BJ (cell line): ENCODE measurements at places on chromosomes 1 and 21. TPM values are rescaled to one million over a fixed set of nuclear protein-coding genes. Genes with fewer than 3 reads are reported as not detected.

The GFI1 gene
- polyA plus RNA-seq: 0.04 and 0.07 TPM in 2 replicates

DNA sequence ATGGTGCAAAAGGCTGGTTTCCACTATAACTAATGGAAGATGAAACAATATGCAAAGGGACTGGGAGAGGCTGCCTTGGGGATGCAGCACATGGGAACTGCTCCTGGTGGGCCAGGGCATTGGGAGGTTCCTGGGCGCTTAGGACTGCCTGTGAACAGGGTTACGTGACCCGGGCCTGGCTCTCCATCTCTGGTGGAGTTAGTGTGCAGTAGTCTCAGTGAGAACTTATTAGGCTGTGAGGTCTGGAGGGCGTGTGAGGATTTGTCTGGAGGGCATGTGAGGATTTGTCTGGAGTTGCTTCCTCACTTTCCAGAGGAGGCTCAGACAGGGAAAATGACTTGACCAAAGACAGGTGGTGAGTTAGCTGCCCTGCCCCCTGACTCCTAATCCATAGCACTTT, 1.5 kb upstream of the ETV3L start:
- no peak for DNase-seq

The HHIPL2 gene
- 0.23 and 0.32 TPM in 2 replicates for polyA plus RNA-seq

DNA sequence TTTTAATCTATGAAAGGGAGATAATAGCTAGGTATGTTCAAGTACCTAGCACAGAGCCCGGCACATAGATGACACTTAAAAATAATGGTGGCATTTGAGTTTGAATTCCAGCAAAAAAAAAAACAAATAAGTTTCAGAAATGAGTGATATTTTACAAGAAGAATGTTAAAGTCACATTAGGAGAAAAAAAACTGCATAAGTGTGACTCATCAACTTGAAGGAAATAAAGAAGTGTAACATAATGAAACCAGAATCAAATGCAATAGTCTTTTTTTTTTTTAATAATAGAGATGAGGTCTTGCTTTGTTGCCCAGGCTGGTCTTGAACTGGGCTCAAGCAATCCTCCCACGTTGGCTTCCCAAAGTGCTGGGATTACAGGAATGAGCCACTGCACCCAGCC, 17.1 kb downstream of the DNASE2B start:
- no peak for DNase-seq

DNA sequence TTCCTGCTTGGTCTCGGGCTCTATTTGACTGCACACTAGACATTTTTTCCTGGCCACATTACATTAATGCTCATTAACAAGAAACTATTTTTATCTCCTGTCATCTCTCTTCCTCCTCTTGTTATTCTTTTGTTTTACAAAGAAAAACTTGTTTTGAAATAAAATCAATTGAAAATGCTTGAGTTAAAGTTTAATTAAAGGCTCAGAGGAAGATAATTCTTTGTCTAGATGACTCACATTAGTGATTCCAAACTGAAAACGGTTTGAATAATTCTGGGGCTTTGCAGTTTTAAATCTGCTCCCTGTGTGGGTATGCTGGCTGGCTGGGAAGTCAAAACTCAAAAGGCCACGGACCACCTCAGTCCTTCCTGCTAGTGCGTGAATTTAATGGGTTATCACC, 29.6 kb downstream of the RGS5 start:
- no peak for DNase-seq

The UBL4B gene
- polyA plus RNA-seq: 22.9 and 34.8 TPM in 2 replicates

- DNase-seq: no peak
Measured at GRCh38 chr1:231233735-231234417, 7.1 kb upstream of the GNPAT start.

DNA sequence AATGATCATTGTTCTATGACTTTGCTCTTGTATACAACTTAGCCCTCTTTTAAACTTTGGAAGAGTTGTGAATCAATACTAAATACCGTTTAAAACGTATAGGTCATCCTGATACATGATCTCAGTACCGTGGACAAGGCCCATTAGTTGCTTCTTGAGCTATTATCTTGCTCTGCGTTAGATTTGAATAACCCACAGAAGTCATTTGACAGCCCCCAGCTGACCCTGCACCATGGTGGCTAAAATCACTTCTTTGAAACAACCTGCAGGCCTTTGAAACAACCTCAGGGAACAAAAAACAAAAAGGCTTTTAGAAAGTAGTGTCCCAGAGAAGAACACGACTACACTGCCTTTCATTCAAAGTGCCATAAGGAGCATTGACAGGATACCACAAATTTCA, 473.0 kb upstream of the ADGRL2 start:
- no peak for DNase-seq

The PEAR1 gene
- polyA plus RNA-seq: 25.0 and 50.4 TPM in 2 replicates

GRCh38 chr1:43570715-43571114, 40.0 kb downstream of the PTPRF start:
- DNase-seq: no peak

- no peak for DNase-seq
Measured at GRCh38 chr1:6142734-6143133, 37.4 kb downstream of the CHD5 start.

The PDZK1 gene
- polyA plus RNA-seq: 0.15 and 0.56 TPM in 2 replicates

The SPATA1 gene
- polyA plus RNA-seq: 0.32 and 0.69 TPM in 2 replicates

The IL19 gene
- polyA plus RNA-seq: not detected in 2 replicates

The AVPR1B gene
- not detected in 2 replicates for polyA plus RNA-seq

DNA sequence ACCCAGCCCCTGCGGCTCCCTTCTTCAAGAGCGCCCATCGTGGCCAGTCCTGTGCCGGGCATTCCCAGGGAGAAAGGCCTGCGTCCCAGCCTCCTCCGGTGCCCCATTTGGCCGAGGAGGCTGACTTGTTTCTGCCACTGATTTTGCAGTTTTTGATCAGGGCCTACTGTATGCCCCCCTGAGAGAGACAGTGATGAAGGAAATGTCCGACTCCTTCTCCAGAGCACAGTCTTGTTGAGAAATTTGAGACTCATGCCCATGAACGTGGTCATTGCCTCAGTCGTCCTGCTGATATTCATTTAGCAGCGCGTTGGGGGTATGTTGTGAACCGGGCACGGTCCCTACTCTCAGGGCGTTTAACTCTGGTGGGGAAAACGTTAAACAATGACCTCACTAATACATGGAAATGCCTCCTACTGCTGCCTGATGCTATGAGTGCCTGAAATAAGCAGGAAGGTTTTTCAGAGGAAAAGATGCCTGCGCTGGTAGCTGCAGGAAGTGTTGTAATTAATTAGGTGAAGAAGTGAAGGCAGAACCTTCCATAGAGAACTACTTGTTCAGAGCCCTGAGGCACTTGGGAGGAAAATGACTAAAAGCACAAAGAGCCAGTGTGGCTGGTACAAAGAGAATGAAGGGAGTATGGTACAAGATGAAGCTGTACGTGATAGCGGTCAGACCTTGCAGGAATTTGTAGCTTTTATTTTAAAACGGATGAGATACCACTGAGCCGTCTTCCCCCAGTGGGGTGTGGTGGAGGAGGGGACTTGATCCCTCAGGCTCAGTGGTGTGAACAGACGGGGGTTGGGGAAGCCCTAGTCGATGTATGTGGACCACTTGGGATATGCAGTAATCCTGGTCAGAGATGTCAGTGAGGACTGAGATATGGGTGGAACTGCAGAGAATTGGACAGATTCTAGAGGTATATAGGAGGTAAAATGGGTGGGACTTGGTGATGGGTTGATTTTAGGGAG, 730 bp downstream of the ZCCHC17 start:
- DNase-seq: no peak

DNA sequence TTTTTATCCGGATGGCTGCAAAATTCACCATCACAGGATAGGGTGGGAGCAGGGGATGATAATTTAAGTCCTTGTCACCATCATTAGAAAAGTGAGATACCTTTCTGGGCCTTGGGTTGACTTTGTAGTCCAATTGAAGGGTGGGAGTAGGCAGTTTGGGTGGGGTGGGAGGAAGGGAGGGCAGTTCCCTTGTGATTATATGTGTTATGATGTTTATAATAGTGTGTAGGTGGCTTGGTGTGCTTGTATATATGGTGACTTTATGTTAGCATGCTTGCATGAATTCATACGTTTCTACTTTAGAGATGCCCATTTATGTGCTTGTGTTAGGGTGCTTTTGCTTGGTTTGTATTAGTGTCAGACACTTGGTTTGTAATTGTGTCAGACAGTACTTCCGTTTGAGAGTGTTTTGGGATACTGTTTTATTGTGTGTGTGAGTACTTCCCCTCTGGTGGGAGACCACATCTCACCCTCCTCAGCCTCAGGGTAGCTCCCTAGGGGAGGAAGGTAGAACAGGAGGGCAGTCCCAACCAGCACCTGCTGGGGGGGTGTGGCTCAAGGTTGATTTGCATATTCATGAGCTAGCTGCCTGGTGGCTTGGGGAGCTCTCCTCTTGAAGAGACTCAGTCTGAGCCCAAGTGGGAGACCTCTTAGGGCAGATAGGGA, 6.3 kb upstream of the POU3F1 start:
- DNase-seq: no peak

The SFN gene
- polyA plus RNA-seq: 0.20 TPM in 1 of 2 replicates, not detected in the other

The RCAN1 gene
- polyA plus RNA-seq: 56.2 and 91.8 TPM in 2 replicates

DNA sequence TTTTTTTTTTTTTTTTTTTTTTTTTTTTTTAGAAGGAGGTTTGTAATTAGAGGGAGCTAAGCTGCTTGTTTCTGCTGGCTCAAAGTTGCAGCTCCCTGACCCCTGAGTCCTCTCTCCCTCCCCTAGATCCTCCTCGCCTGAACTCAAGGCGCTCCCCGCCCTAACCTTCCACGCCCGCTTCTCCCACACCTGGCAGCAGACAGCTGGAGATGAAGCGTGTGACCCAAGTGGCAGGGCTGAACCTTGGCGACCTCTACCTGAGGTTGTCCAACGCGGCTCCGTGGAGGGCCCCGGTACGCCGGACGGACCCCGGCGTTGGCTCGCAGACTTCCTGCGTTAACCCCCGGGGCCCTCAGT, 795 bp downstream of the NGF start:
- no peak for DNase-seq

The MAP1LC3C gene
- polyA plus RNA-seq: 0.10 and 0.23 TPM in 2 replicates

The S100A12 gene
- not detected in 2 replicates for polyA plus RNA-seq

DNA sequence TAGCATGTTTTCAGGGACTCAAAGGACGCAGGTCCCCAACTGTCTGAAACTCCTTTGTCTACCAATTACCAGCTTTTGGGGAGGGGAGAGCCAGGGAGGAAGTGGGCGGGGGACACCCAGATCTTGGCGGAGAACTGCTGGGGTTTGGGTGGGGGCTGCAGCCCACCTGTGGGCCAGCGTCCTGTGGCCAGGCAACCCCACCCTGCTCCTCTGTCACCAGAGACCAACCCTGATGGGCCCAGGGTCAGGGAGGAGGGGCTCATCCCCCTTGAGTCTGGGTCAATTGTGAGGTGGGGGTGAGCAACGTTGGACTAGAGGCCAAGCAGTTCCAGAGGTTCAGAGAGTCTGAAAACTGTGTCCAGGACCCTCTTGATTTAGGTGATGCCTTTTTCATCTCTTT, 96.1 kb upstream of the TARDBP start:
- DNase-seq: no peak

DNA sequence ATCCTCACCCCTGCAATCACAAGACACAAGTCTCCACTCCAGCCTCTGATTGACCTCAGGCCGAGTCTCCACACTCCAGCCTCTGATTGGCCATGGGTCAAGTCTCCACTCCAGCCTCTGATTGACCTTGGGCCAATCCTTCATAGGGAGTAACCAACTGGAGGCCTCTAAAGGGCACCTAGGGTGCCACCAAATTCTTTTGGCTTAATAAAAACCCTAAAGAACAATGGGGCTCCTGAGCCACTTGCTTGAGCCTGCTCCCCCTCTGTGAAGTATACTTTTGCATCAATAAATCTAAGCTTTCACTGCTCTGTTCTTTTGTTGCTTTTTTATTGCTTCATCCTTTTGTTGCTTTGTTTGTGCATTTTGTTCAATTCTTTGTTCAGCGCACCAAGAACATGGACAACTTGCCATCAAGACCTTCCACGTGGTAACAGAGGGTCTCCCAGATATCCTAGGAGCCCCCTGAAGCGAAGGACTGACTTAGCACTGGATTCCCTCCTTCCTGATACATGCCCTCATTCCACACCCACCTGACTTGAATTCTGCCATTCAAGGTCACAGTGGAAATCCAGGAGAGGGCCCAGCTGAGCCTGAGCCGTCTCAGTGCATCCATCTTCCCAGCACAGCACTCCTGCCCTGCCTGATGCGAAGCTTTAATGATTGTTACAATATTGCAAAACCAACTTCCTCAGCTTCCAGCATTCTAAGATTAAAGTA, 152.9 kb downstream of the NPHP4 start:
- DNase-seq: no peak

The FAM110D gene
- polyA plus RNA-seq: not detected in 2 replicates

DNA sequence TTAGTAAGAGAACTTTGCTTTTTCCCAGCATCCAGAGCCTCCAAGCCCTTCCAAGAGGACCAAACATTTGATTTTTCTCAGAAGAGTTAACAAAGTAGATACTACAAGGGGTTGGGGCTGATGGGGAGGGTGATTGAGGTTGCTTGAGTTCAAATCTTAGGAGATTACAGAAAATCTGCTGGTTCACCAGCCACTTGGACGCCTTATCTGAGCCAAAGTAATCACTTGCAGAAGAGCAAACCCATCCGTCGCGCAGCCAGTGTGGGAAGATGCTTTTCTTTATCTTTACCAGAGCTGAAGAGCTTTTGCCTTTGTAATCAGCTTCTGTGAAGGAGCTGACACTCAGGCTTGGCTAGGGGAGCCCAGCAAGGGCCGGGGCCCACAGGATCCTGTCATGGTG, 91.9 kb upstream of the CTTNBP2NL start:
- no peak for DNase-seq

DNA sequence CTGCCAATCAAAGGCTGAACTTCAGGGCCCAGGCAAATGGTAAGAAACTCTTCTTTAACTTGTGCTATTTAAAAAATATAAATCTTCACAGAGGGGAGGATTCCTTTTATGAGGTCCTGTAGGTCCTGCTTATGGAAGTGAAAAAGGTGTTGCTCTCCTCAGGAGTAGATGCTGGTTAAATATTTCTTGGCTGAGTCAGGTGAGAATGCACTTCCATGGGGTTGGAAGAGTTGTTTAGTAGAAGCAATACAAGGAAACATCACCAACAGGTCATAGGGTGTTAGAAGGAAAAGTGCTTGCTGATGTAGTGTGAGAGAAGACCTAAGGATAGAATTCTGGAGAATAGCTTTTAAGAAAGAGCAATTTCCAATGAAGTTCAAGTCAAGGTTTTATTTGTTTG, 42.2 kb upstream of the ATP1A1 start:
- no peak for DNase-seq

GRCh38 chr1:232302376-232303221, 327.3 kb downstream of the SIPA1L2 start:
- no peak for DNase-seq

DNA sequence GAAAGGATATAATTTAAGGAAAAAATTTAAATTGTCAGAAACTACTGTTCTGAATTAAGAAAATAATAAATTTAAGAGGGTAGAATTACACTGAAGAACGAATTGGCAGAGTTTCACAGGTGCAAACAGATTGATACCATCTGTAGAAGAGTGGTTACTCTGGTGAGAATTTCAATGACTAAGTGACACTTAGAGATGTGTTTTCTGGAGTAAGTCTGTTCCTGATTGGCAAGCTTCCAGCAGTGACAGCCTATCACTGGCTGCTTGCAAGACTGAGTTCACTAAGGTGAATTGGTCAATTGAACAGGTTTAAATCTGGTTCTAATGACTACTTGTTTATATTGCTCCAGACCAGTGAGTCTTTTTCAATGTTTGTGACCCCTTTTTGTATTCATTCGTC, 838.2 kb upstream of the RGS18 start:
- no peak for DNase-seq

The ILF2 gene
- polyA plus RNA-seq: 182 and 213 TPM in 2 replicates

- no peak for DNase-seq
Measured at GRCh38 chr1:9249534-9250410, 15.2 kb downstream of the H6PD start.

The C1orf94 gene
- not detected in 2 replicates for polyA plus RNA-seq
